ENCODE measurements at places on chromosomes 16 and 17.

DNA sequence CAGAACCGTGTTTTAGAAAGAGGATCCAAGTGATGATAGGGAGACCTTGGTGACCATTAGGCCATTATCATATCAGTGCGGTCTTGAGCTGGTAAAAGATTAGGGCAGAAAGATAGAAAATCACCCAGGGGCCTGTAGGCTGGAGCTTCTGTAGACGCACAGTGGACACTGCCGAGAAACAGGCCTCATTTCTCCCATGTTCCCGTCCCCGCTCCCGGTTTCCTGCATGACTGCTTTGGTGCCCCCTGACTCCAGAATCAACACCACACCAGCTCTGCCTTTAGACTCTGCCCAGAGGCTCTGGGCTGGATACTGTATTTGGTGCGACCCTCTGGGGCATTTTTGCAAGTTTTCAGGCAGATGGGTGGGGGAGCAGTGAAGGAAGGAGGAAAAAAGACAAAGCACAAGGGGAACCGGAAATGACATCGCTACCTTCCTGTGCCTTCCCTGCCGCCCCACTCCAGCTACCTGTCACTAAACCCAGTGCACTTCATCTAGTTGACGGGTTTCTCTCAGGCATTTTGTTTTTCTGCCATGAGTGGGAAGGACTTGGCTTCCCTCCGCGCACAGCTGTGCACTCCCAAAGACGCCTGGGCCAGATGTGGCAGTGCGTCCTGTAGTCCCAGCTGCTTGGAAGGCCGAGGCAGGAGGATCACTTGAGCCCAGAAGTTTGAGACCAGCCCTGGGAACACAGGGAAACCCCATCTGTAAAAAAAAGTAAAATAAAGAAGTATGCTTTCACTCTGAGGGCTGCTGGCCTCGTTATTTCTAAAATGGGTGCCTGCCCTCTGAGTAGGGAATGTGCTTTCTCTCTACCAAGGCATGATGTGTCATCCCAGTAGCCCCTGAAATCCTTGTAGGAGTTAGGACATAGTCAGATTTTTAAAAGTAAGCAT is 214.1 kb downstream of the RPTOR start:
- DNase-seq: no peak

- DNase-seq: no peak
Measured at GRCh38 chr16:12681653-12682052, 122.0 kb downstream of the CPPED1 start.

DNA sequence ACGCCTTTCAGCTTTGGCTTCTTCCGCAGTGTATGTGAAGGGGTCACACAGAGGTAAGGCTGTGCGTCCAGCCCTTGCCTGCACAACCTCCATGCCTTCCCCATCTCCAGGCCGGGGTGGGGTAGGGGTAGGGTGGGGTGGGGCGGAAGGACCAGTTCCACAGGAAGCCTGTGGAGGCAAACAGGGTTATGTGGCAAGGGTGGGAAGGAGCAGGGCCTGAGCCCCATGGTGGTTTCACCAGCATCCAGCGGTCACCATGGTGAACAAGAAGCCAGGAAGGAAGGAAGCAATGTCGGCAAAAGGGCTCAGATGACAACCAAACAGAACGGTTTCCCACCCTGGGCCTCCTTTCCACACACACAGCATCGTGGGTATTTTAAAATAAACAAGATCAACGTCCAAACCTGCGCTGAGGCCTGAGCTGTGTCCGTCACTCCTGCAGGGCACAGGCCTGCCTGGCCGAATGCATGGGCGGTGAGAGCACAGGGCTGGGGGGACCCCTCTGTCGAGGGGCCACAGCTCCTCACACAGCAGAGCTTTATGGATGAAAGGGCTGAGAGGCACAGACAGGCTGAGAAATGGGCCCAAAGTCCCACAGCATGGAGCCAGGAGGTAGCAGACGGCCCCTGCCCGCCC is 80.5 kb downstream of the ZNF778 start:
- DNase-seq: no peak

DNA sequence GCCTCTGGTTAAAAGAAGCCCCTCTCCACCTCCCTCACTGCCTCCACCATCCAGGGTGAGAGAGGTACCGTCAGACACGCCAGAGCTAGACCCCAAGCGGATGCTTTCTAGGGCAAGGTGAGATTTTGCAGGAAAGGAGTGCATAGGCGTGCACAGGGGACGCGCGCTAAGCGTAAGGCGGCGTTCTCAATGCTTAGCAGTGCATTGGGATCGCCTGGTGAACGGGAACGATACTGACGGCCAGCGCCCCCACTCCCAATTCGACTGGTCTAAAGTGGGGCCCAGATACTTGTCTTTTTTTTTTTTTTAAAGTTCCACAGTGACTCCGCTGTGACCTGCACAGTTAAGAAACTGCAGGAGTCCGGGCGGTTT is 57.9 kb upstream of the CREBBP start:
- no peak for DNase-seq

DNA sequence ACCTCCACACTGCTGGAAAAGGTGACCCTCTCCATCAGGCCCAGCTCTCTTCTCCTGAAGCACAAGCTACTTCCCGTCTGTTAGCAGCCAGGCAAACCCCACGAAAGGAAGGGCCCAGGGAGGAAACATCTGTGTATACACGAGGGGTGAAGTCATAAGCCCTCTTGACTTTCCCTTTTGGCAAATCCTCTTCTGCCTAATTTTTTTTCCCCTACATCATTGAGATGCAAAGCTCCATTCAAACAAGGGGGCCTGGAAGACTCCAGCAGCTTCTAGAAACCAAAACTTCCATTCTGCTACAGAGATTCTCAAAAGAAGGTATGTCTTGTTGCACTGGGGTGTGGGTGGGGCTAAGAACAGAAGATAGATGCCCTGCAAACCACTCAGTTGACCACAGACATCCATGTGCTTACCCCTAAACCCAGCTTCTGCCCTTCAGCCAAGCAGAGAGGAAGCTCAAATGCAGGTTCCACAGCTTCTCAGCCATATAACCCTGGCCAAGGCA is 145.6 kb upstream of the RCVRN start:
- DNase-seq: peak; percentile 58

GRCh38 chr17:64507413-64507782 is 621 bp downstream of the CEP95 start:
- DNase-seq: peak; percentile 64

DNA sequence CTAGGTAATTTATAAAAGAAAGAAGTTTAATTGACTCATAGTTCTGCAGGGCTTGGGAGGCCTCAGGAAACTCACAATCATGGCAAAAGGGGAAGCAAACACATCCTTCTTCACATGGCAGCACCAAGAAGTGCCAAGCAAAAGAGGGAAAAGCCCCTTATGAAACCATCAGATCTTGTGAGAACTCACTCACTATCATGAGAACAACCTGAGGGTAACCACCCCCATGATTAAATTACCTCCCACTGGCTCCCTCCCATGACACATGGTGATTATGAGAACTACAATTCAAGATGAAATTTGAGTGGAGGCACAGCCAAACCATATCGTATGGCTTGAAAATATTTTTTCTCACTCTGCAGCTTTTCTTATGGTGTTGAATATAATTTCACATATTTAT is 151.7 kb downstream of the ANKFN1 start:
- DNase-seq: no peak

- DNase-seq: no peak
Measured at GRCh38 chr17:7260651-7261378, 1.5 kb downstream of the CLDN7 start.

- DNase-seq: no peak
Measured at GRCh38 chr17:82351713-82352488, 7.1 kb upstream of the TEX19 start.

GRCh38 chr16:13307255-13307654 is 405.9 kb downstream of the SHISA9 start:
- no peak for DNase-seq

- no peak for DNase-seq
Measured at GRCh38 chr17:7183433-7184090, 4.4 kb upstream of the ASGR1 start.

DNA sequence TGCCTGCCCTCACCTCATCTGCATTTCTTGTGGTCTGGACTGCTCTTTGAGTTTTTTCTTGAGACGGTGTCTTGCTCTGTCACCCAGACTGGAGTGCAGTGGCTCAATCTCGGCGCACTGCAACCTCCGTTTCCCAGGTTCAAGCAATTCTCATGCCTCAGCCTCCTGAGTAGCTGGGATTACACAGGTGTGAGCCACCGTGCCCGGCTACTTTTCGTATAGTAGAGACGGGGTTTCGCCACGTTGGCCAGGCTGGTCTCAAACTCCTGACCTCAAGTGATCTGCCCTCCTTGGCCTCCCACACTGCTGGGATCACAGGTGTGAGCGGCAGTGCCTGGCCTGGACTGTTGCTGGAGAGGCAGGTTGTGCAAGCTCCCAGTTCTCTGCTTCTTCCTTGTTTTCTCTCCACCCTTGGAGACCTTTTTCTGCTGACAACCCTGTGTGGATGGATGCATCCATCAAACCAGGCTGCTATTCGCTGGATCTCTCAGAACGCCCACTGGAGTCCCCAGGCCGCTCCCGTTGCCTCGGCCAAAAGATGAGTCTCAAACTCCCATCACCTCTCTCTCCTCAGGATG is 22.7 kb upstream of the DBNDD1 start:
- no peak for DNase-seq

DNA sequence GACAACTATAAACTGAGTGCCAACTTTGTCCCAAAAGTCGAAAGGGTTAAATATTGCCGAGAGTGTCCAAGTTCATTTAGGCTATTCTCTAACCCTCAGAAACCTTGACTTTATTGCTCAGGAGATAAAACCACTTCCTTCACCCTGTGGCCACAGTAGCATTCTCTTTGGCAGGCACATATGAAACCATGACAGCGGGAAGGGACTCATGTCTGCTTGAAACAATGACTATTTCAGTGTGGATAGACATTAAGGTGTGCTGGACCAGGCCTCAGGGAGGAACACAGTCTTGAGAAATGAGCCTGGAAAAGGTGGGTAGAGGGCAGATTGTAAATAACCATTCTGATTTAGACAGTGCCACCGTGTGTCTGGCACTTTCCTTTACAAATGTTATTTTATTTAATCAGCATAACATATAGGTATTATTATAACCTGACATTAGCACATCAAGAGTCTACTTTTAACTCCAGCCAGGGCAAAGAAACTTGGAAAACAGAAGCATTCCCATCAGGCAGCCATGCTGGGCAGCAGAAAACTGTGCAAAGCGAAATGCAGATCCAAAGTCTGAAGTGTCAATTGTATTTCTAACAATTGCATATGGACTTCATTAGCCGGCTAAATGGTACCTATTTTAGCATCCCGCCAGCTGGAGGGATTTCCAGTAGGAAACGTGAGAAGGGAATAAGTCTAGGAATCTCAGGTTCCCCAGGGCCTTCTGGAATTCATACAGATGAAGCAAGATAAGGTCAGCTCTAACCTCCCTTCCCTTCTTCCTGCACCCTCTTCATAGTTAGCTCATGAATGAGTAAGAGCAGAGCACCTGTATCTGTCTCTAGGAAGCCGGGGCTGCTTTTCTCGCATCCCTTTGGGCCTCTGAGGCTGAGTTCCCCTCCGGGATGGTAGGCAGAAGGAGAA is 212.8 kb upstream of the ELAC2 start:
- DNase-seq: no peak

- DNase-seq: no peak
Measured at GRCh38 chr17:47201166-47201565, 8.0 kb upstream of the MYL4 start.

GRCh38 chr16:65845466-65846209 is 520.9 kb upstream of the CDH5 start:
- no peak for DNase-seq

- DNase-seq: no peak
Measured at GRCh38 chr17:27413315-27413714, 42.9 kb upstream of the KSR1 start.

- DNase-seq: peak; percentile 32
Measured at GRCh38 chr17:19292377-19292711, 55.2 kb downstream of the EPN2 start.

DNA sequence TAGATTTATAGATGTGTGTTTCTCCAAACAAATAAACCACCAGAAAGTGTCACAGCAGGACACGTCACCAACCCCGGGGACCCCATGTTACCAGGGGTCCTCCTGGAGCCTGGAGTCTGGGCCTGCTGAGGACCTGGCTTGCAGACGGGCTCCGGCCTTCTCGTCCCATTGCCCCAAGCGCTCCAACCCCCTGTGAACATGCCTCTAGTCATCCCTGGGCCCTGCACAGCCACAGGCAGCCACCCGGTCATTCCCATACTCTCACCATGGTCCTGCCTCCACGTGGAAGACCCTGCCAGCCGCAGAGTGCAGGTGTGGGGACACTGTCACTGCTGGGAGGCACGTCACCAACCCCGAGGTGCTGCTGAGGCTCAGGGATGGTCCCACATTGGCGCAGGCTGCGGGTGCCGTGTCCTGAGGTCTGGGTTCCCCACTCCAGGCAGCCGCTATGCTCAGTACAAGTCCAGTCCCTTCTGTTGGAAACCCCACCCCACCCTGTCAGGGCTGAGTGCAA is 4.5 kb downstream of the SECTM1 start:
- no peak for DNase-seq

DNA sequence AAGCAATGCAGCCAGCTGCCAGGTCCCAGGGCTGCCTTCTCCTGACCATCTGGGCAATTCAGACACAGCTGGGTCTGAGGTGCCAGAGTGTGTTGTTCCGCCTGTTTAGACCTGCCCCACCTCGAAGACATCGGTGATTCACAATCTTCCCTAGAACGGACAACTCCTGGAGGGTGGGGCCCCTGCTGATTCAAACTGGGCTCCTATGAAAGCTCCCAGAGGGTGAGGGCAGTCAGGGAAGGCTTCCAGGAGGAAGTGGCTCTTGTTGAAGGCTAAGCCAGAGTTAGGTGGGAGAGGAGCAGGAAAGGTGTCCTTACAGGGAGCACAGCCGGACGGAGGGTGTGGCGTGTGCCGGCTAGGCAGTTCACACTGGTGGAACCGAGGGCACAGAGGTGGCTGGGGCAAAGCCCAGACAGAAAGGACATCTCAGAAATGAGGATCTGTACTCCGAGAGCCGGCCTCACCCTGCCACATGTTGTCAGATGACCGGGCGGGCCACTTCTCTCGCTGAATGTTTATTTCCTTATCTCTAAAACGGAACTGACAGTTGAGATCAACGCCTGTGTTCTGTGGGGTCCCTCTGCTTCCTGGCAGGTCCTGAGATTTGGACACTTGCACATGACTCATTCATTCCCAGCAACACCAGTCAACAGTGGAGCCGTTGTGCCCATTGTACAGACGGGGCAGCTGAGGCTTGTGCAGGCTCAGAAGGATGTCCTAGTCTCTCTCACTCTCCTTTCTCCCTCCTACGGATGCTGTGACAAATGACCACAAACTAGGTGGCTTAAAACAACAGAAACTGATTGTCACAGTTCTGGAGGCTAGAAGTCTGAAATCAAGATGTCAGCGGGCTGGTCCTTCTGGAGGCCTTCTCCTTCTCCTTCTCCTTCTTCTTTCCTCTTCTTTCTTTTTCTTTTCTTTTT is 26.9 kb upstream of the LITAF start:
- DNase-seq: no peak

GRCh38 chr17:34637548-34638525 is 58.5 kb downstream of the TMEM132E start:
- no peak for DNase-seq

DNA sequence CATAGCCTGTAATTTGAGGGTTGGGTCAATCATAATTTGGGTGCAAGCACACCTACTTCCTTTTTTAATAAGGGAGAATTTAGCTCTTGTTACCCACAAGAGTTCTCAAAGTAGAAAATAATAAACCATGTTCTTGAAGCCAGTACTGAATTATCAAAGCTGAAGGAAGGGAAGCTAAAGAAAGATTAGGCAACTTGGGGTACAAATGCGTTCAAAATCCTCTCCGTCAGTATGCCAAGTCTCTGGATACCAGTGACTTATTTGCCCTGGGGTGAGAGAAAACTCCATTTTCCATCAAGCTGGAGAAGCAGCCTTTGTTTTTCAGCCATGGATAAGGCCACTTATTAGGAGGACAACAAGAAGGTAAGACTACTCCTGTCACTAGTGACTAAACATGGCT is 23.5 kb upstream of the DHRS13 start:
- DNase-seq: no peak

- DNase-seq: no peak
Measured at GRCh38 chr16:10780628-10781027, 37.0 kb downstream of the NUBP1 start.
